ENCODE measurements at places on chromosomes 2 and 18.

GRCh38 chr2:19900931-19901441, 797 bp downstream of the TTC32 start:
- no peak for DNase-seq

- peak; percentile 49 for DNase-seq
Measured at GRCh38 chr18:78875016-78875777, 104.4 kb upstream of the SALL3 start.

GRCh38 chr2:218192902-218193430, 24.0 kb upstream of the ARPC2 start:
- DNase-seq, result no peak

DNA sequence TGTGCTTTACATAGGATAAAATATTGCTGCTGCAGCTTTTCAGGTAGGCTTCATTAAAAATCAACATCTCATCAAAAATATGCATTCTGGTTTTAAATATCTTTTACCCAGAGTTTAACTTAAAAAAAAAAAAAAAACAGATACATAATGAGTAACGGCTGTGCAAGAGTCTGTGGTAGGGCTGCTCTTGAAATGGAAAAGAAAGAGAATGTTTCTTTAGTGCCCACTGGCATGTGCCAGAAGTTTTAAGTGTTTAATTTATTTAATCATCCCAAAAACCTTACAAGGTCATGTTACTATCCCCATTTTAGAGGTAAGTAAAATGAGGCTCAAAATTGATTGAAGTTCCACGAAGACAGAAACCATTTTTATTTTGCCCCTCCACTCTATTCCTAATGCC, 92.1 kb downstream of the SLC8A1 start:
- no peak for DNase-seq

DNA sequence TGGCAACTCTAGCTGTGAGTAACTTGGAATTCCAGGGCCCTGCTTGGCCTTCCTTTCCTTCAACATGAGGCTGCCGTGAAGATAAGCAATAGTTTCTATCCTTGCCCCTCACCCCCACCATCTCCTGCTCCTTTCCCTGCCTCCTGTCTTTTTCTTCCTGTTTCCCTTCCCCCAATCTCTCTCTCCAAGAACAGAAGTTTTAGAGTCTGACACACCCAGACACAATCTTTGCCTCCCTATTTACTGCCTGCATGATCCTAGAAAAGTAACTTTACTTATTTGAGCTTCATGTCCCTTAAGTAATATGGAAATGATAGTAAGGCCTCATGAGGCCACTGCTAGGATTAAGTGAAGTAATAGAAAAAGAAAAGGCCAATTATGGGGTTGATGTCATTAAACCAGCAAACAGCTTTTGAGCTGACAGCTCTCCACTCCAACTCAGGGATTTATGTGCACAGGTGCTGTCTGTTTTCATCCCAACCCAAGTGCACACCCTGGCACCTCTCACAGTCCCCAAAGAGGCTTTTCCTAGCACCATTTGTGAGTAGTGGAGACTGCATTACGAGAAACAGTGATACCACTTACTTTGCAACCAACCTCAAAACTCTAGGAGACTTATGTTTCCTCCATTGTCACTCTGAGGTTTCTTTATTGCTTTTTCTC, 123.7 kb upstream of the SIX3 start:
- DNase-seq, result no peak

DNA sequence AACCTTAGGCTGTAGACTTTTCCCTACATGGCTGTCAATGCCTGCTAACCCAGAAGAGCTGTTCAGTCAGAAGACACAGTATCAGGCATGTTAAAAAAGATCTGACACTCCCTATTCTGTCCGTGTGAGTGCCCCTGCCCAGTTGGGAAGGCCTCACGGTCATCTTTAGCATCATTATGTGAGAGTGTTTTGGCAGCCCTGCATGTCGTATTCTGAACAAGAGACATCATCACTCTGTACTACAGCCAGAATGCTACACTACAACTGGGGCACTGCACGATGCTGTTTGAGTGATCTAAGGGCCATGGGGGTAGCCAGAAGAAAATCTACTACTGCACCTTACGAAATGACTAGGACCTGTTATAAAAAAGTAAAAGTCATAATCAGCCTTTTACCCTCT, 67.2 kb downstream of the GREB1L start:
- DNase-seq, result no peak

GRCh38 chr2:6654279-6654678, 211.4 kb downstream of the CMPK2 start:
- DNase-seq, result no peak

DNA sequence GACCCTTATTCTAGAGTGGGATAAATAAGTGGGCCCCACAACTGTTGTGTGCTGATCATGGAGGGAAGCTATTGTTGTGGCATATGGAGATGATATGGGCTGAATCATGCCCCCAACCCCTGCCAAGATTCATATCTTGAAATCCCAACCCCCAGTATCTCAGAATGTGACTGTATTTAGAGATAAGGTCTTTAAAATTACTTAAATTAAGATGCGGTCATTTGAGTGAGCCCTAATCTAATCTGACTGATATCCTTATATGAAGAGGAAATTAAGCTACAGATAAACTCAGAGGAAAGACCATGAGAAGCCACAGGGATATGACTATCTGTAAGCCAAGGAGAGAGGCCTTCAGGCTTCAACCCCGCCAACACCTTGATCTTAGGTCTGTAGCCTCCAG, 188.3 kb upstream of the RND3 start:
- no peak for DNase-seq

- no peak for DNase-seq
Measured at GRCh38 chr18:10459587-10459986, 5.2 kb downstream of the APCDD1 start.

DNA sequence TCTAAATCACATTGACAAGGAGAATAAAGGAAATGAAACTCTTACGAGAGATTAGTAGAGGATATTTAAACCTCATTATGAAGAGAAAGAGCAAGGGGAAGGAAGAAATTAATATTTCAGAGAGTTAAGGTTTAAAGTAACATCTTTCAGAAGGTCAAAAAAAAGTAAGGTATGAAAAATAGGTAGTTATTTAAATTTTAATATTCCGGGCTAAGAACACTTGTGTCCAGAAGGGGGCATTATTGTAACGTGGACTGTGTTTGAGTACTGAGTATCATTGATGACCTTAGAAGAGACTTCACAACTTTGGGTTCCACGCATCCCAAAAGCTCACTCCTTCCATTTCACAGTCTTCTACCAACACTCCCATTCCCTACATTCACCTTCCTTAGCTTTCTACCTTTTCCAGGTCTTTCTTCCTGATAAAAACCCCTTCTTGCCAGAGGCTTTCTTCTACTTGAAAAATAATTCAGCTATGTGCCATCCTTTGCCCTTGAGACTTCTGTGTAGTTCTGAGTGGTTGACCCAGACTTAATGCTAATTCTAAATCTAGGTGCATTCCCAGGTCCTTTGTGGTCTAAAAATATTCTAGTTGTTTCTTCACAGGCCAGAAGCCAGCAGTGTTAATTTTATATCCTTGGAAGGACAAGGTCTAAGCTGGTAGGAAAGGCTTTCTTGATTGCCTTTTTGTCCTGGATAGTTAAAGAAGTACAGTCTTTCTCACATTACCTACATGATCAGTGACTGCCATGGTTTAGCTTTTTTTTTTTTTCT, 16.5 kb downstream of the DYNC1I2 start:
- no peak for DNase-seq

Measured in activated T-cell treated with anti-CD3 and anti-CD28 coated beads, Interleukin-2, amount 50 U/mL, for 48 hours (primary cell).